Umbilical cord (tissue), 2 donors: ENCODE measurements at places on chromosomes 2 and 18.

- DNase-seq: no peak
Measured at GRCh38 chr2:133515271-133515670, 53.0 kb downstream of the NCKAP5 start.

DNA sequence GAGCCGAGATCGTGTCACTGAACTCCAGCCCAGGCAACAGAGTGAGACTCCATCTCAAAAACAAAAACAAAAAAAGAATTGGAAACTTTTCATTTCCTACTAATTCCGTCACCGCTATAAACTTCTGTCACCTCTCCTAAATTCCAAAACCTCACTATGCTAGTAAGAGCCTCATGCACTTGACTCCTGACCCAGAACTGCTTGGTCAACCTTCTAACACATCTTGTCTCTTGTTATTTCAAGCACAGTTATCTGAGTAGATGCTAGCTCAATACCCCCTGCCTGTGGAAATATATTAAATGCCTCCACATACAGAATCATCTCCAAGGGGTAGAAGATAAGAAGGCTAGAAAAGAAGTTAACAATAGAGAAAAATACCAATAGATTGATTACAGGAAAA is 703.3 kb downstream of the NRXN1 start:
- no peak for DNase-seq

- DNase-seq: no peak
Measured at GRCh38 chr2:68723181-68723580, 11.4 kb upstream of the ARHGAP25 start.

DNA sequence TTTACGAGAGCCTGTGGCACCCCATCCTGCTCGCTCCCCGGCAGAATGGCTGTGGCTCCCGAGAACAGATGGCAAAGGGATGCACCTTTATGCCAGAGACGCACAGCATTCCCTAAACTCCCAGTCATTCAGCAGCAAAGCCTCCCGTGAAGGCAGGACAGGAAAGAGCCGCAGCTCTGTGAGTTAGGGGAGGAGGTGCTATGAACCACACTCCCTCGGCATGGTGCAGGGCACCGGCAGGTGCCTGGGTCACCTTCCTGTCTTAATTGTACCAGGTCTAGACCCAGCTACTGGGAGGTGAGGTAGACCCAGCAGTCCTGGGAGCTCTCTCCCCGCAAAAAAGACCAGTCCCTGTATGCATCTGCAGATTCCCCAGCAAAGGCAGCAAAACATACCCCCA is 149.8 kb downstream of the TWIST2 start:
- no peak for DNase-seq

DNA sequence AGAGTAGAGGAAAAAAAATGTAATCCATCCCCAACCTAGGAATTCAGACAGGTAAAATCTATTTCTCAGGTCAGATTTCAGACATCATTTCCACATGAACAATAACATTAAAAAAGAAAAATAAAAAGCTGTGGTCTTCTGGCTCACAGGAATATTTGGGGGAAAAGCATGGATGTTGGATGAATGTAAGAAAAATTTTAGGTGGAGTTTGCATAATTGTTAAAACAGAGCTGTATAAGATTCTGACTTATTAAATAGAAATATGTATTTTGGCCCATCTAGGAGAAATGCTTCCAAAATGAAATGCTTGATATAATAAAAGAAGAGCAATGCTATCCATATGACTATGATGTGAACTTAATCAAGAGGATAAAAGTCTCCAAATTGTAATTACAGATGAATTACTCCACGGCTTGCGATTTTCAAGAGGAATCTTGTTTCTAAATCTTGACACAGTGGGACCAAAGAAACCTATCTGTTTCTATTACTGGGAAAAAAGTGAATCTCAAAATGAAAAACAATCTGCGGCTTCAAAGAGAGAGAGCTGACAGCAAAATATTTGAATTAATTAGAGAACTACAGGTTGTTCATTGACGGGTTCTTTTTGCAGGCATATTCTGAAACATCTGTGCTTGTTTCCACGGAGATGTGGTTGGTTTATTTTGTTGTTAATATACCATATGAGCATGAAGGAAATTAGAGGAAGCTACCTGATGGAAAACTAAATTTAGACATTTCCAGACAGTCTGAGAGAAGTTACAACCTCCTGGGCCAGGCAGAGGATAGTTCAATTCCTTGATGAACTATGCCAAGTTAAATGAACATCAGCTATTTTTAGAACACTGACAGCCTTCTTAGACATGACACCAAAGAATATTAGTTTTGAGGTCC is 468.7 kb downstream of the PID1 start:
- no peak for DNase-seq

DNA sequence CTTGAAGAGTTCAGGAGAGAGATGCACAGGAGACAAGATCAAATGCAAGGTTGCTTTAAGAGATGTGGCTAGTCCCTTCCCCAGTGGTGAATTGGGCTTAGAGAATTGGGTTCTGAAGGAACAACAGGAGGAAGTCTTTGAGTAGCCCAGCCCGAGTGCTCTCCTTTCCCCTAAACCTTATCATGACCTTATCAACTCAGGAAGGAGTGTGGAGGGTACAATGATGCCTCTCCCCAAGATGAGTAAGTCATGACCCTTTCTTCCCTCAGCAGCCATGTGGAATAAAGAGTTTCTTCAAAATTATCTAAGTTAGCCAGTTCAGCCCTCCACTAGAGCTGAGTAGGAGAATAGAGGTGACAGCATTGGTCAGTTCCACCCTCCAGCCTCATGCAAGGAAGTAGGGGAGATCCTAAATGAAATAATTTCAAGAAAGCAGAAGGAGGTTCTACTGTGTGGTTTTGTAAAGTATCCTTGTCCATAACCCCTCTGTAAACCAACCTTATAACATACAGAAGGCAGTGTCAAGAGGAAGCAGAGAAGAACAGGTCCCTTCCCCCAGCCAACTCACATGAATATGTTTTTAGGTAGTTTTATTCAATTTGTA is 88.4 kb downstream of the ARHGAP15 start:
- DNase-seq: no peak

DNA sequence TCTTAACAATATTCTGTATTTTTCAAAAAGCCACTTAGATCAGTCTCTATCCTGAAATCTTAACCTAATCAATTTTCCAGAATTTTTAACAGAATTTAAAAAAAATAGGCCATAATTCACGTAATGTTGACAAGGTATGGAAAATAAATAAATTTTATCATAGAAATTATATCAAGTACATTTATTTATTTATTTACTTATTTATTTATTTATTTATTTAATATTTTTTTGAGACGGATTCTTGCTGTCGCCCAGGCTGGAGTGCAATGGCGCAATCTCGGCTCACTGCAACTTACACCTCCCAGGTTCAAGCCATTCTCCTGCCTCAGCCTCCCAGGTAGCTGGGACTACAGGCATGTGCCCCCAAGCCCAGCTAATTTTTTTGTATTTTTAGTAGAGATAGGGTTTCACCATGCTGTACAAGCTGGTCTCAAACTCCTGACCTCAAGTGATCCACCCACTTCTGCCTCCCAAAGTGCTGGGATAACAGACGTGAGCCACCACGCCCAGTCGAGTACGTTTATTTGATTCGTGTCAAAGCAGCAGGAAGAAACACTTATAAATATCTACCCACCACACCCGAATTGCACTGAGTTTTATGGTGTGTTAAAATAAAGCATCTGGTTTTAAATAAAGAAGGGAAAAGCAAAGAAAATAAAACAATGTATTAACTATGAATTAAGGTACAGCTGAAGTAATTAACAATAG is 60.1 kb downstream of the DSC3 start:
- no peak for DNase-seq

- no peak for DNase-seq
Measured at GRCh38 chr18:59932401-59932800, 32.6 kb downstream of the PMAIP1 start.

- DNase-seq: no peak
Measured at GRCh38 chr18:35717182-35717581, 135.6 kb downstream of the GALNT1 start.

GRCh38 chr2:11537951-11538350 is 4.1 kb downstream of the GREB1 start:
- DNase-seq: no peak

GRCh38 chr2:217875138-217875537 is 127.7 kb downstream of the TNS1 start:
- DNase-seq: peak; percentile 43

DNA sequence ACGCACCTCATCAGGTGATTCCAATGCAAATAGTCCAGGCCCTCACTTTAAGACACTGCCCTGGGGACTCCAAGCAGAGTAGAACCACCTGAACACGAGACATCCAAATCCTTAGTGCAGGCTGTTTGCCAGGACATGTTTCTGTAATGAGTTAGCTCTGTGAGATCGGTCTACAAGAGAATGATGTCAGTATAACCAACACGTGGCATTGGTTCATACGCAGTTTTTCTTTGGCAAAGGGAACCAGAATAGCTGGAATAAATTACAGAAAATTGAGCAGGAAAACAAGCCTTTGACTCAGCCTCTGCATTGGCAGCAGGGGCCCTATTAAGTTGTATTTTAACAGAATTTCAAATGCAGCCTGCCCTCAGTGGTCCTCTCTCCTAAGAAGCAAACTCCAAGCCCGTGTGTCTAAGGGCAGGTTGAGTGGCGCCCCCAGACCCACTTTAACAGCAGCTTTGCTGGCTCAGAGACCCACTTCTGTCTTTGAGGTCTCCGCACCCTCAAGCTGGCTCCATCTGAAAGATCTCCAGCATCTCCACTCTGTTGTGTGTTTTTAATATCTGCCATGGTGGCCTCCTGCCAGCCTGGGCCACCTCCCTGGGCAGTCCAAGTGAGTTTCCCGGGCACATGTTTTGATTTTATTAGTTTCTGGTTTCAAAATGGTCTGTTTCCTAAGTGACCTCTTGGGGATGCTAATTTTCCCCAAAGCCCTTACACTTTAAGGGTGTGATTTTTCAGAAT is 61.3 kb downstream of the ALPK2 start:
- peak; percentile 52 for DNase-seq

GRCh38 chr18:26745288-26746181 is 120.0 kb downstream of the AQP4 start:
- DNase-seq: no peak
